Stimulated activated CD8-positive, alpha-beta memory T cell treated with anti-CD3 and anti-CD28 coated beads, Interleukin-2, amount 100 ng/mL, for 1 hour (primary cell): ENCODE measurements at places on chromosomes 13 and 19.

DNA sequence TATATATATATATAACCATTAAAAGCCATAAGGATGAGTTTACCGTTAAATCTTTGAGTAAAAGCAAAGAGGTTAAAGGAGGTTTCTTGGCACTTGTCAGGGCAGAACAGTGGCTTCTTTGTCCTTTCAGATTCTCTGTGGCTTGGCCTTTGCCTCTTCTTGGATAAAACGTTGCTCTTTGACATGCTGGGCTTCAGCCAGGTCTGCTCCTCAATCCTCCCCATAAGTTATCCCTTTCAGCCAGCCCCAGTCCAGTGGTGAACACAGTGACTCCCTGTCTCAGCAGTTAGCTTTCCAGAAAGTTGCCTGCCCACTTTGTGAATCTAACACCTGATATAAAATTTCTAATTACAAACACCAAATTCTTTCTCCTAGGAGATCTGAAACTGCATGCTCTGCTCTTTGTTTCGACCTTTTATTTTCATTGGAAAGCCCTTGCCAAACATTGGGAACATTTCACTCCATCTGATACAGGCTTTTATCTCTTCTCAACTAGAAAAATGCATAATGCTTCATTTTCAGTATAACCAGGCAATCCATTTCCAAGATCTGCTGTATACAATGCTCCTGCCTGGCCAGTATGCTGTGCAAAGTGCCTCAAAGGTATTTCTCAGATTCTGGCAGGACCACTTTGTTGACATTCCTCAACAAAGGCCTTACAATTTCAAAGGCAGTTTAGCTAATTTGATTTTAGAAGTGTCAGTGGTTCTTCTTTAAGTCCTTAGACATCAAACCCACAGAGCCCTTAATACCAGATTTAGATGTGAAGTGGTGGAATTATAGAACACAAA lies 16.2 kb upstream of the MED4 start:
- DNase-seq, result no peak

GRCh38 chr13:77528834-77529500 lies 6.5 kb upstream of the SCEL start:
- no peak for DNase-seq

- DNase-seq, result no peak
These were observed 469.2 kb upstream of the PCDH20 start for GRCh38 chr13:61884830-61885229.

DNA sequence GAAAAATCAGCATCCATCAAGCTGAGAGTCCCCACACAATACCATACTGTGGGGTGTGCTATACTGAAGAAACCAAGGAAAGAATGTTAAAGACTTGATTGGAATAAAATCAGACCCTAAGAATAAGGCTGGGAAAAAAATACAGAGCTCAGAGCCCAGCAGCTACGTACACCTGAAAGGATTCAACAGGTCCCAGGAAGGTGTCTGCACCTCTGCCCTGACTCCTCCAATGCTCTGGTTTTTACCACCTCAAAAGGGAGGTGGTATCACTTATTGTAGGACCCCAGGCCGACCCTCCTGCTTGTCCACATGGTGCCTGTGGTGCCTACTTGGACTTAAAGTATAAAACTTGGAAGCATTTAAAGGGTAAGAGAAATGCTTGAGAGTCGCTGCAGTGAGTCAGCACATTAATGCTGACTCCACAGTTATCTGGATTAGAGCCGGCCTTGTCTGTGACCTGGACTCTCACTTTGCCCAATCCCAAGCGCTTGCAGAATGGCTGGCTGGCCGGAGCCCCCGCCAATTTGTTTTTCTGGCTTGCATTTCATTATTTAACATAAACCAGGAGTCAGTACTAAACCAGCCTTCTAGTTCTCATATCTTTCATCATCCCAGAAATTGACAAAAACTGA lies 110.1 kb downstream of the FGF14 start:
- DNase-seq, result no peak

- DNase-seq, result no peak
These were observed 4.9 kb upstream of the CLDN10 start for GRCh38 chr13:95547531-95548167.

GRCh38 chr19:35847911-35848310 lies 4.4 kb downstream of the NPHS1 start:
- DNase-seq, result no peak

DNA sequence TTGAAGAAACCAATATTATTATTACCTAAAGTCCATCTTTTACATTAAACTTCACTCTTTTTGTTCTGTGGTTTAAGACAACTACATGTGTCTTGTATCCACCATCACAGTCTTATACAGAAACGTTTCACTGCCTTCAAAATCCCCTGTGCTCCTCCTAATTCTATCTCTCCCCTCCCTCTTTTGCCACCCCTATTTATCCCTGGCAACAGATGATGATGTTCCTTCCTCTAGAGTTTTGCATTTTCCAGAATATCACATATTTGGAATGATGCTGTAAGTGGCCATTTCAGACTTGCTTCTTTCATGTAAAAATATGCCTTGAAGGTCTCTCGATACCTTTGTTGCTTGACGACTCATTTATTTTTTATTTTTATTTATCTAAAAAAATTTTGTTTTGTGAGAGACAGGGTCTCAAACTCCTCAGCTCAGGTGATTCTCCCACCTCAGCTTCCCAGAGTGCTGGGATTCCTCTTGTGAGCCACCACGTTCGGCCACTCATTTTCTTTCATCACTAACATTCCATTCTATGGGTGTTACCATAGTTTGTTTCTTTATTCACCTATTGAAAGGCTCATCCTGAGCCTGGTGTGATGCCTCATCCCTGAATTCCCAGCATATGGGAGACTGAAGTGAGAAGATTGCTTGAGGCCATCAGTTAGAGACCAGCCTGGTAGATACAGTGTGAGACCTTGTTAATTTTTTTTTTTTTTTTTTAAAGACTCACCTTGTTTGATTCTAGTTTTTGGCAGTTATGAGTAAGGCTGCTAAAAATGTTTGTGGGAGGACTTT lies 8.4 kb downstream of the ZNF763 start:
- no peak for DNase-seq

DNA sequence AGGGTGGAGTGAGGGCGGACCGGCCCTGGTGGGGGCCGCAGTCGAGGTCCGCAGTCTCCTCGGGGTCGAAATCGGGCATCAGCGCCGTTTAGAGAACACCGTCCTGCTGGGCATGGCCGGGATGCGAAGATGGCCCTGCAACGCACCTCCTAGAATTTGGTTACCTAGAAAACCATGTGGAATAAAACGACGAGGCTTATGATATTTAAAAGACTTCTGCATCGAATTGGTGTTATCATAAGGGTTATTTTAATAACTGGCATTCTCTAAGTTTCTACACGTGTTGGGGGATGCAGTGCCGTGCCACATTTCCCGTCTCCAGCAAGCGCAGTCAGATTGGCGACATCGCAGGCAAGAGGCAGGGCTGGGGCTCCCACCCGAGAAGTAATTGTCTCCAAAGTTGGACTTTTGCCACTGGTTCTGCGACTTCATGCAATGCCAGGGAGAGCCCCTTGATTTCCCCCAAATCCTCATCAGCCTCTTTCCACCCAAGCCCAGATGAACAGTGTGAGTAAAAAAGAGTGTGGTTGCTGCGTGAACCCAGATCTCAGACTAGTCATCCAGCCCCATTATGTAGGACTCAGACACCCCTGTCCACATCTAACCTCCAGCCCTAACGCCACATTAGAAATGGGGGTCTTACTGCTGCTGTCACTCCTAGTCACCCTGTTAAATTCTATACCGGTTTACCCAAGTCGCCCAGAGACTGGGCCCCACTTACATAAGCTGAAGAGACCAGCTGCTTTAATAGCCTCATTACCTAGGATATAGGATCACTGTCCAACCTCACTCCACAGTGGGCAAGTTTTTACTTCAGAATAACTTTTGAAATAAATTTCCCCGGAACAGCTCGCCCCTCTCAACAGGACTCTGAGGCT lies 571 bp upstream of the DHRS12 start:
- no peak for DNase-seq

- no peak for DNase-seq
These were observed 9.7 kb upstream of the RASA3 start for GRCh38 chr13:114142137-114142550.

DNA sequence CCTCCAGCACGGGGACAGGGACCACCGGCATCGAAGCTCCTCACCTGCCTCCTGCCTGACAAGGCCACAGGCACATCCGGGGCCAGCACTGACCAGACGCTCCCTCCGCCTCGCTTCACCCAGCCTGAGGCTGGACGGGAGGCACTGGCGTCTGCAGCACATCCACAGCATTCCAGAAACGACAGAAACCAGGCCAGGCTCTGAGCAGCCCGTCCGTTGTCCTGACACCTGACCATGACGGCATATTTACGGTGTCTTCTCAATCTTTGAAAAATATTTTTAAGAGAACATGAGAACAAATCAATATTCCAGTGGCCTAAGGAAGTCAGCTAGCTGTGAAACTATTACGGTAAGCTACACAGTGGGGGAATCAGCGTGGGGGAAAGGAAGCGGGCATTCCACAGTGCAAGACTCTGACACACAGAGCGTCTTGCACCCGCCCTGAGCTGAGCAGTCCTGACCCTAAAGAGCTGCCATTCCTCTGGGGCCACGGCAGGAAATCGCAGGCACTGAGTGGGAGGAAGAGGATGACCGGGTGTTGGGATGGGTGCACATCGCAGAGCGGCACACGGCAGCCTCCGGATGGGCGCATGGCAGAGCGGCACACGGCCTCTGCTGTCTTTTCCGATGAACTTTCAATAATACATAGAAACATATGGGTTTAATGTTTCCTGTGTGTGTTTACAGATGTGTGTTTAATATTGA lies 26.8 kb downstream of the RASA3 start:
- DNase-seq, result no peak

- DNase-seq, result no peak
These were observed 5.4 kb downstream of the RNU6-9 start for GRCh38 chr19:898663-899062.

DNA sequence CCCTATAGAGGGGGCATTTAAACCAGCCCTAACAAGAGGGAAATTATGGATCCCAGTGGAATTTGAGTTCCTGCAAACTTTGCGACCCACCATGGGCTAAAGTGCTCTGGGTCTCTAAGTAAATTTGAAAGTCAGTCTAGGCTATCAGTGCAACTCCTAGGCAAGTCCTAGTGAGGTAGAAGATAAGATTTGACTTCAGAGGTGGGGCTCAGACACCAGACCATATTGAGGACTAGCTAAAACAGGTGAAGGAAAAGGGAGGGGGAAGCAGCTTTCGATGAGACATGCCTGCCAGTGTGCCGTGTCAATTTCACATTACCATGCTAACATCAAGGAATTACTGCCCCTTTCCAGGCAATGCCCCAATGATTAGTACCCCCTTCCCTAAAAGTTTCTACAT lies 38.4 kb downstream of the CD320 start:
- DNase-seq, result no peak

GRCh38 chr19:3366753-3367627 lies 607 bp downstream of the NFIC start:
- DNase-seq, result no peak

DNA sequence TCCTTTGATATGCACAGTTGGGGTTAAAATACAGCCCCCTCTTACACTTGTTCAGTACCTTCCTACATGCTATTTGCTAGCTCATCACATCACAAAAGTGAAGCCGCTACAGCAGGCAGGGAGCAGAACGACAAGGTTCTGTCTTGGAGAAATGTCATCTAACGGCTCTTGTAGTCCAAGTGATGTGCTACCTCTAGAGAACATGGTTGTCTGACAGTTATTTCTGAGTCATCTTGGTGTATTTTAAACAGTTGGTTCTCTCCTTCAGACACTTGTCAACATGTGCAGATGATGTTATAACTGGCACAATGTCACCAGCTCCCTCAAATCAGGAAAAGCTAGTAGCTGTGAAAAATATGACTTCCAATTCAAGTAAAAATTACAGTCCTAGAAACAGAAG lies 865.0 kb downstream of the PCDH9 start:
- no peak for DNase-seq

DNA sequence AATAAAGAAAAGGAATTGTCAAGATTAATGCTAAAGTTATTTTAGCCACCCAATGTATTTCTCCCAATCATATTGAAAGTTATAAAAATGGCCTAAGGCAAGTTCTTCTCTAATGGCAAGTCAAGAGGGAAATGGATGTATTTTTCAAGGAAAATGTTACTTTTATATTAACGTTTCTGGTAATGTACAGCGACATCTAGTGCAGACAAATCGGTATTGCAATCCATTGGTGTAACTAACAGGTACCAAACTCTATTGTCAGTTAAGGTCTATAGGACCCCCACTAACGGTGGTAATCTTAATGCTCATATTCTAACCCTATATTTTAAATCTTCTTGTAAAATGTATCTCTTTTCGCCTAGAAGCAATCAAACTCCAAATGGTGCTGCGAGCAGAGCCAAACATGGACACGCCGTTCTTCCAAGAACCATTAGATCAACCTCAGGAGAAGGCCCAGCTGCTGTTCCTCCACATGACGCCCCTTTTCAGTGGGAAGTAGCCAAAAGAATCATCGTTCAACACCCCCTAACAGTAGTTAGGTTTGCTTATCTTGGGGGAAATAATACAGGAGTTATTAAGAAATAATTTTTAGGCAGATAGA lies 98.5 kb upstream of the PABPC3 start:
- no peak for DNase-seq

- no peak for DNase-seq
These were observed 738.3 kb upstream of the GPC6 start for GRCh38 chr13:92488249-92488852.

- no peak for DNase-seq
These were observed 12.2 kb upstream of the BCAM start for GRCh38 chr19:44796701-44797115.

DNA sequence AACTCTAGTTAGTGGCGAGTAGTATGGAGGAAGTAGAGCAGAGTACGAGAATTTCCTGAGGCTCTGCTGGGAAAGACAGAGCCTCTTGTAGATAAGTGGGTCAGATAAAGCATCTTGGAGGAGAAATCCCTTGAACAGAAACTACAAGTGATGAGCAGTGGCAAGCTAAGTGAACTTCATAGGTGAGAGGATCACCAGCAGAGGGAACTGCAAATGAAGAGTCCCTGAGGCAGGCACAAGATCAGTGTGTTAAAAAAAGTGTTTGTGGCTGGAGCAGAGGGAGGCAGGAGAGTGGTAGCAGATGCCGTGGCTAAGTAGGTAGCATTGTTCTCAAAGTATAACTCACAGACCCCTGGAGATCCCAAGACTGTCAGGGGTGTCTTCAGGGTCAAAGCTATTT lies 437.6 kb downstream of the HS6ST3 start:
- DNase-seq, result no peak

GRCh38 chr13:84050536-84050935 lies 168.3 kb upstream of the SLITRK1 start:
- no peak for DNase-seq

DNA sequence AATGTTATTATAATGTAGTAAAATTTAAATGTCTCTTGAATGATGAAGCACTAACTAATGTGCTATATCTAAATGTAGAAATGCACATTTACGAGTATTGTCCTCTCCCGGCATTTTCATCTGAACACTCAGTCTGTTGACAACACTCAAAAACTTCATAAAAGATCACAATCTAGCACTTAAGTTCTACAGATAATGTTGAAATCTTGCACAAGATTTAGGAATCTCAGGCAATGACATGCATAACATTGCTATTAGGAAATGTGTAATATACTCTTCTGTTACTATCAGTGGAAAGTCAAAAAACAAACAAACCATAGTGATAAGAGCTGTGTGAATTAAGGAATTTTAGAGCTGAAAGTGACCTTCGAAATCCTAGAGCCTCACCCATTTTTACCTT lies 37.5 kb upstream of the XPO4 start:
- DNase-seq, result no peak
